Activated CD4-positive, CD25-positive, alpha-beta regulatory T cell treated with anti-CD3 and anti-CD28 coated beads, Interleukin-2, amount 50 U/mL, for 16 hours (primary cell): ENCODE measurements at places on chromosomes 6 and 20.

DNA sequence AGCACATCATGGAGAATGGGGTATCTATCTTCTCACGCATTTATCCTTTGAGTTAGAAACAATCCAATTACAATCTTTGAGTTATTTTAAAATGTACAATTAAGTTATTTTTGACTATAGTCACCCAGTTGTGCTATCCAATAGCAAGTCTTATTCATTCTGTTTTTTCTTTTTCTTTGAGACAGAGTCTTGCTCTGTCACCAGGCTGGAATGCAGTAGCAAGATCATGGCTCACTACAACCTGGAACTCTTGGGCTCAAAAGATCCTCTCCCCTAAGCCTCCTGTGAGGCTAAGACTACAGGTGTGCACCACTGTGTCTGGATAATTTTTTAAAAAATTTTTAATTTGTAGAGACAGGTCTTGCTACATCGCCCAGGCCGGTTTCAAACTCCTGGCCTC is 201.5 kb upstream of the ZNF217 start:
- DNase-seq = no peak

DNA sequence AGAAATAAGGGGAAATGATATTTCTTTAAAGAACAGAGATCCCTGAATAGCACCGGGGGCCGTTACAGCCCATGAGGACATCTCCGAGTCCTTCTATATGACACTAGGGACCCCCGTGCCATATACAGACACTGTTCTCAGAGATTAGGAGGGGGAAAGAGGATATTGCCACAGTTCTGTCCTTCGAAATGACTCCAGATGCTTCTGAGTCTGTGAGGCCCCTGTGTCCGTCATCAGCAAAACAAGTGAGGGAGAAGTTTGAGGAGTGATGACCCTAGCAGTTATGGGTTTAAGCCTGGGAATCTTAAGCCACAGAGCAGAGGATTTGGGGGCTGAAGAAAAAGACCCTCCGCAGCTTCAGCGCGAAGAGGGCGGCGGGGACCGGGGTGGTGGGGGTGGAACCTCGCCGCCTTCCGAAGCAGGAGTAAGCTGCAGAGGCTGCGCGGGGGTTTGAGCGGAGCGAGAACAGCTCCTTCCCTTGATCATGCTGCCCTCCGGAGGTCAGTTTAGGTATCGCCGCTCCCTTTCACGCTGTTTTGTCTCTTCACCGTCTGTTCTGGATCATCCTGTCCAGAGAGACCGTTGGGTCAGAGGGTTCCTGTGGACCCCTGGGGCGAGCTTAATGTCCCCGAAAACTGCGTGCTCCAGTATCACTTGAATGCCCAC is 23.6 kb downstream of the VPS52 start:
- DNase-seq = peak; percentile 85

GRCh38 chr20:37526839-37527637 is 638 bp downstream of the BLCAP start:
- no peak for DNase-seq

- no peak for DNase-seq
Measured at GRCh38 chr20:48287021-48287494, 501.8 kb upstream of the SULF2 start.

DNA sequence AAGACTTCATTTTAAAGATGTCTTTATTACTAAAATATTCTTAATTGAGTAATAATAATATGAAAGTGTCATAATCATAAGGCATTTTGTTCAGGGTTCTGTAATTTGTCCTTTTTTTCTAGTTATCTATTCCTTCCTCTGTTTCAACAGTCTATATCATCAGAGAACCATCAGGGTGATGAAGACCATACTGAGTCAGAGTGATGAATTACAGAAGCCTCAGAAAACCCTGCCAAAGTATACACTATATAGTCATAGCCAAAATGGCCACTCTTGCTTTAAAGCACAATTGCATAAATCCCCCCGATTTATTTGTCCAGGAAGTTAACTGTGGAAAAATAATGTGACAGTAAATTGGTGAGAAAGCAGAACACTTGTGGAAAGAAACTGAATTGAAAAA is 735.0 kb downstream of the EPHA7 start:
- no peak for DNase-seq

- no peak for DNase-seq
Measured at GRCh38 chr20:14821251-14821650, 483.8 kb upstream of the FLRT3 start.

DNA sequence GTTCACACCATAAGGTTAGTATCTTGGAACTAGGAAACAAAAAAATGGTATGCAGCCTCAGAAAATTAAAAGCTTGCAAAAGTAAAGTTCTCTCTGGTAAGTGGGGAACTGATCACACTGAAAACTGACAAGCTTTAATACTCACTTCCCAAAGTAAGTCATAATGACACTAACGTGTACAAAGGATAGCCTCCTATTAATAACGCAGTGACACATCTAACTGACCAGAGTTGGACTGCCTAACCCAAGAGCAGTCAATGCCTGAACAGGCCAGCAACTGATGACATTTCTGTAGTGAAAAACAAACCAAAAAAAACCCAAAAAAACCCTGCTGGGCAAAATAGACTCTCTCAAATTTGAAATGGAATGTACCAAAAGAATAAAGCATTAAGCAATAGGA is 30.7 kb downstream of the CHD6 start:
- no peak for DNase-seq

DNA sequence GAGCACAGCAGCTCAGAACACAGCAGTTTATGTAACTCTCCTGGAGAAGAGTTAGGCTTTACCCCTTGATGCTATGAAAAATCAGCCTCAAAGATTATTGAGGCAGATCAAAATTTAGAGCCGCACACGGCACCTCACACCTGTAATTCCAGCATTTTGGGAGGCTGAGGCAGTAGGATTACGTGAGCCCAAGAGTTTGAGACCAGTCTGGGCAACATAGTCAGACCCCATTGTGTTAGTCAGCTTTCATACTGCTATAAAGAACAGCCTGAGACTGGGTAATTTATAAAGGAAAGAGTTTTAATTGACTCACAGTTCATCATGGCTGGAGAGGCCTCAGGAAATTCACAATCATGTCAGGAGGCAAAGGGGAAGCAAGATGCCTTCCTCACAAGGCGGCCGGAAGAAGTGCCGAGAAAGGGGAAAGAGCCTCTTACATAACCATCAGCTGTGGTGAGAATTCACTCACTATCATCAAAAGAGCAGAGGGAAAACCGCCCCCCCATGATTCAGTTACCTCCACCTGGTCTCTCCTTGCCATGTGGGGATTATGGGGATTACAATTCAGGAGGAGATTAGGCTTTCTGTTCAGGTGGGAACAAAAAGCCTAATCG is 87.7 kb downstream of the SGK1 start:
- DNase-seq = no peak

DNA sequence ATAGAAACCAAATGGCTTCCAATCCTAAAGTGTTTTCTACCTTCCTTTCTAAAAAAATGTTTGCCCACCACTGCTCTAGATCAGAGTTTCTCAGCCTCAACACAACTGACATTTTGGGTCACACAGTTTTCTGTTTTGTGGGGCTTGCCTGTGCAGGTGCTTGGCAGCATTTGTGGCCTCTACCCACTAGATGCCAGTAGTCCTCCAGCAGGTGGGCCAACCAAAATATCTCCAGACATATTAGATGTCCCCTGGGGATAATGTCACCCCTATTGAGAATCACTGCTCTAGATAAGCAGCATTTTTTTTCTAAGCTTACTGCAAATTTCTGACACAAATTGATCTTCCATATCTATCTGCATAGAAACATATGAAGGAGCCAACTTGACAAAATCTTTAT is 26.3 kb upstream of the EPM2A start:
- no peak for DNase-seq

DNA sequence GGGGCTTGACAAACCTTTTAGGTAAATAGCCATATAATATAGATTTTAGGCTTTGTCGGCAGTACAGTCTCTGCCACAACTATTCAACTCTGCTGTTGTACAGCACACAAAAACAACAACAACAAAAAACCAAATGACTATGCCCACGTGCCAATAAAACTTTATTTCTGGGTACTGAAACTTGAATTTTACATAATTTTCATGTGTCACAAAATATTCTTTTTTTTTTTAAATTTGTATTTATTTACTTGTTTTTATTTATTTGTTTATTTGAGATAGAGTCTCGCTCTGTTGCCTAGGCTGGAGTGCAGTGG is 34.8 kb upstream of the B4GALT5 start:
- DNase-seq = no peak

DNA sequence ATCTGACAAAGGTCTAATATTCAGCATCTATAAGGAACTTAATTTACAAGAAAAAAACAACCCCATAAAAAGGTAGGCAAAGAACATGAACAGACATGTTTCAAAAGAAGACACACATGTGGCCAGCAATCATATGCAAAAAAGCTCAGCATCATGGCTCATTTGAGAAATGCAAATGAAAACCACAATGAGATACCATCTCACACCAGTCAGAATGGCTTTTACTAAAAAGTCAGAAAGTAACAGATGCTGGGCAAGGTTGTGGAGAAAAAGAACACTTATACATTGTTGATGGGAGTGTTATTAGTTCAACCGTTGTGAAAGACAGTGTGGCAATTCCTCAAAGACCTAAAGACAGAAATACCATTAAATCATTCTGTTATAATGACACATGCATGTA is 289.9 kb upstream of the MMS22L start:
- no peak for DNase-seq

DNA sequence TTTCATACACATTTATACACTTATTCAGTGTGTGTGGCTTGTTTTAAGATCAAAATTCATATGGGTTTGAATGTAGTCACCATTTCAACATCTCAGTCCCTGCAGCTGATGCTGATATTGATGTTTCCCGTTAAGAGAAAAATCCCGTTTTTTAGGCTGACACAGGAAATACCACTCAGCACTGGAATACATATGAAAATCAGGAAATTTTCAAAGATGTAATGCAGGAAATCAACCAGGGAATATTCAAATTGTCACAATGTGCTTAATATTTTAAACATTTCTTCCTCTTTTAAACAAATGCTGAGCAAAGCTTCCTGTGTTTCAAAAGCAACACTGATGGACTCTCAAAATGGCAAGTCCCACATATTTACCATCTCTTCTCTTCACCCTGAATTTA is 94.5 kb upstream of the MARCKS start:
- DNase-seq = no peak

- DNase-seq = no peak
Measured at GRCh38 chr20:23224806-23225205, 125.8 kb upstream of the NXT1 start.

GRCh38 chr6:47247227-47247797 is 62.4 kb downstream of the TNFRSF21 start:
- DNase-seq = no peak

DNA sequence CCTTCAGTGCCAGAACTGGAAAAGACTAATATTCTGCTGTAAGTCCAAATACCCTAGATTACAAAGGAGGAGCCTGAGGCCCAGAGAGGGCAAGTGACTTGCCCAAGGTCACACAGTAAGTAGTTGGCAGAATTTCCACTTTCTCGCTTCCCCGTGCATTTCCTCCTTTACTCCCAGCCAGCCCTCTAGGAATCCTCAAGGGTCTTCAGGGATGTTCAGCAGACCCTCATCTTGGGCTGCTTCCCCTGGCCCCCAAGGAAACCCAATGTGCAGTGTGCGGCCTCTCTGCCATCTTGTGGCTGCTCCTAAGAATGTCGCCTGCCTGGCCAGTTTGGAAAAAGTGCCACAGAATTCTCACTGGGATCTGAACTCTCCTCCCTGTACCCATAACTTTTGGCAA is 217.7 kb upstream of the LRFN2 start:
- DNase-seq = no peak

- DNase-seq = no peak
Measured at GRCh38 chr6:142597836-142598235, 296.0 kb downstream of the ADGRG6 start.

DNA sequence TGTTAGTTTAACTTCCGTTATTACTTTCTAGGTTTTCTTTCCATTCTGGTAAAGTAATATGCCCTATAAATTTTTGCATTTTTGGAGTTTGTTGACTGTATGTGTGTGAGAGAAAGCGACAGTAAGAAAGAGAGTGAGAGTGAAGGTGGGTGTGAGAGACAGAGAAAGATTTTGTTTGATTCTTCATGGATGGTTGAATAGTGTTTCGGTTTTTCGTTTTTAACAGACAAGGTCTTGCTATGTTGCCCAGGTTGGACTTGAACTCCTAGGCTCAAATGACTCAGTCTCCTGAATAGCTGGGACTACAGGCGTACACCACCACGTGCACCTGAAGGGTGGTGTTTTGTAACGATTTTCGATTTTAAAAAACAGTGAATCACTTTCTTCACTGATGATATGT is 329.1 kb upstream of the RUNX2 start:
- DNase-seq = no peak

- no peak for DNase-seq
Measured at GRCh38 chr6:37889051-37889450, 69.5 kb downstream of the ZFAND3 start.

- no peak for DNase-seq
Measured at GRCh38 chr6:37006793-37007339, 1.4 kb downstream of the FGD2 start.

- DNase-seq = peak; percentile 16
Measured at GRCh38 chr6:106334646-106335448, 9.3 kb upstream of the ATG5 start.

- no peak for DNase-seq
Measured at GRCh38 chr20:50592282-50593004, 82.3 kb downstream of the PTPN1 start.

DNA sequence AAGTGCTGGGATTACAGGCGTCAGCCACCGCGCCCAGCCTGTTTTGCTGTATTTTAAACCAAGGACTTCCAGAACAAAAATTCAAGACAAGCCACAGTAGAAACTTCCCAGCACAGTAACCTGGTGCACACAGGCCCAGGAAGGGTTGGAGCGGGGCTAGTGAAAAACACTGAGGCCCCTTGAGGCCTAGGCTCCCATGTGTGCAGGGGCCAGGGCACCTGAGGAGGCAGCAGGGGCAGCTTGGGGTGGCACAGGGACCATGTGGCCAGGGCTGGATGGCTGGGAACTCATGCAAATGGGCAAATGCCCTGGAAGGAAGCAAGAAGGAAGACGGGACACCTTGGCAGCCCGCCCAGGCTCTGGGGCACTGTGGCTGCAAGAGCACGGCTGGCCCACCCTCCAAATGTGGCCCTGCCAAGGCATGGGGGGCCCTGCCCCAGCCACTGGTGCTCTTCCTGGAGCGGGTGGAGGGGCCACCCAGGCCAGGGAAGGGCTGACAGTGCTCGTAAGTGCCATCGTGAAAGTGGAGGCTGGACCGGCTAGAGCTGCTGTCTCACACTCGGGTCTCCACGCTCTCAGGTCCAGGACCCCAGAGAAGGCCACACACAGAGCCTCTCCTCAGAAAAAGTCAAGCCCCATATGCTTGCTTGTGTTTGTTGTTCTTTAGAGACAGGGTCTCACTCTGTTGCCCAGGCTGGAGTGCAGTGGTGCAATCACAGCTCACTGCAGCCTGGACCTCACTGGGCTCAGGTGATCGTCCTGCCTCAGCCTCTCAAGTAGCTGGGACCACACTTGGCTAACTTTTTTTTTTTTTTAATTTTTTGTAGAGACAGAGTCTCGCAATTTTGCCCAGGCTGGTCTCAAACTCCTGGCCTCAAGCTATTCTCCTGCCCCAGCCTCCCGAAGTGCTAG is 10.3 kb downstream of the SLC2A4RG start:
- no peak for DNase-seq

DNA sequence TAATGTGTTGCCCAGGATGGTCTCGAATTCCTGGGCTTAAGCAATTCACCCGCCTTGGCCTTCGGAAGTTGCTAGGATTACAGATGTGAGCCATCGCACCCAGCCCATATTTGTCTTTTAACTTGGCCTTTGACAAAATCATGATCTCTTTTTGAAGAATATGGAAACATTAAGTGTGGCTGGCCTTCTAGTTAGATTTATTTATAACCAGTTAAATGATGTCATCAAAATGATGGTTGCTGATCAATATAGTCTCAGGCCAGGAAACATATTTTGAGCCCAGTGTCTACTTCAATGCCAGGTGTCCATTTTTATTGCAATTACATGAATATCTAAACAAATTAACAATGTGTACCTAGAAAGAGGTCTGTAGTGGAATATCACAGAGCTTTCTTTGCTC is 69.4 kb downstream of the TMEM200A start:
- no peak for DNase-seq
